ENCODE measurements at places on chromosomes 2 and 18. TPM values are rescaled to one million over a fixed set of nuclear protein-coding genes. Genes with fewer than 3 reads are reported as not detected.

DNA sequence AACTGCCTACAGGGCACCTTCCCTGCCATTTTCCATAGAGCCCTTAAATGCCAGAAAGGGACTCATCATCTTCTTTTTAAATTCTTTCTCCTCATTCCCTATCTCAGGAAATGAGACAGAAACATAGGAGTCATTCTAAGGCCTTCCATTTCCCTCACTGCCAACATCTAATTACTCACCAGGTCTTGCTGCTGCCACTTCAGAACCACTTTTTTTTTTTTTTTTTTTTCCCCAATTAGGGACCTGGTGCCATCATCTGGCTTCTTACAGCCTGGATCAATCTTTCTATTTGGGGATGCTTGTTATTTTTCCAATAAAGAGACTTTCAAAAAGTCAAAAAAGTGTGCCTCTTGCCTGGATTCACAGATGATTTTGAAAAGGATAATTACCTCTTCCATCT is 373.4 kb downstream of the LPIN1 start:
- peak; percentile 45 for DNase-seq
- H3K27ac ChIP-seq, result peak overlapping the region; percentile 13
- no peak overlapping the region for H3K4me3 ChIP-seq
- H3K27me3 ChIP-seq, result no peaks in the 10 kb centered on the region
- no peaks in the 10 kb centered on the region for H3K36me3 ChIP-seq
- peaks cover 18% of the 10 kb centered on the region for H3K4me1 ChIP-seq

Gene IL36RN
- total RNA-seq, result 0.14 TPM

Gene MSH2
- 16.0 TPM for total RNA-seq

Gene CD302
- 0.41 TPM for total RNA-seq

- peaks cover 11% of the 10 kb centered on the region for H3K4me1 ChIP-seq
- no peak overlapping the region for H3K27ac ChIP-seq
- H3K36me3 ChIP-seq, result peaks cover 7% of the 10 kb centered on the region
- DNase-seq, result no peak
- H3K27me3 ChIP-seq, result no peaks in the 10 kb centered on the region
- H3K4me3 ChIP-seq, result no peak overlapping the region
Observed at GRCh38 chr2:219213486-219214071, 5.2 kb downstream of the ABCB6 start.

GRCh38 chr2:84966731-84967130 is 4.2 kb upstream of the KCMF1 start:
- peaks cover 20% of the 10 kb centered on the region for H3K4me1 ChIP-seq
- no peaks in the 10 kb centered on the region for H3K27me3 ChIP-seq
- no peak overlapping the region for H3K4me3 ChIP-seq

DNA sequence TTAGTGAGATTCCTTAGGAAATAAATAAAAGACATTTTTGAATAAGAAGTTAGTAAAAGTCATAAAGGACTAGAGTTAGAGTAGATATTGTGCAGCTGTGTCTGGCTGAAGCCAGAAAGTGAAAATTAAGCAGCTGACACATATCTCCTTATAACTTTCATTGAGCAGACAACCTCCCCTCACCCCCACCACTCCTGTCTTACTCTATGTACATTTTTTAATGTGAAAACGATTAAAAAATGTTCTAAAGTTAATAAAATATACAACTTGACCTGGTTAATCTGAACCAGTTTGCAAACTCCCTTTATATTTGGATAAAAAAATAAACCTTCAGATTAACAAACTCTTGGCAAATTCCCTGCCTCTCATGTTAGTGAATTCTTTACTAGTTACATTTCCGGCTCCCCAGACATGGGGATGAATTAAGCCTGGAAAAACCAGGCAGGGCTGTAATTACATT is 462.8 kb downstream of the MEIS1 start:
- no peak overlapping the region for H3K27ac ChIP-seq
- H3K36me3 ChIP-seq, result no peaks in the 10 kb centered on the region
- H3K27me3 ChIP-seq, result no peaks in the 10 kb centered on the region
- peak; percentile 37 for DNase-seq
- no peak overlapping the region for H3K4me3 ChIP-seq
- peaks cover 8% of the 10 kb centered on the region for H3K4me1 ChIP-seq

Gene PTH2R
- total RNA-seq, result not detected

DNA sequence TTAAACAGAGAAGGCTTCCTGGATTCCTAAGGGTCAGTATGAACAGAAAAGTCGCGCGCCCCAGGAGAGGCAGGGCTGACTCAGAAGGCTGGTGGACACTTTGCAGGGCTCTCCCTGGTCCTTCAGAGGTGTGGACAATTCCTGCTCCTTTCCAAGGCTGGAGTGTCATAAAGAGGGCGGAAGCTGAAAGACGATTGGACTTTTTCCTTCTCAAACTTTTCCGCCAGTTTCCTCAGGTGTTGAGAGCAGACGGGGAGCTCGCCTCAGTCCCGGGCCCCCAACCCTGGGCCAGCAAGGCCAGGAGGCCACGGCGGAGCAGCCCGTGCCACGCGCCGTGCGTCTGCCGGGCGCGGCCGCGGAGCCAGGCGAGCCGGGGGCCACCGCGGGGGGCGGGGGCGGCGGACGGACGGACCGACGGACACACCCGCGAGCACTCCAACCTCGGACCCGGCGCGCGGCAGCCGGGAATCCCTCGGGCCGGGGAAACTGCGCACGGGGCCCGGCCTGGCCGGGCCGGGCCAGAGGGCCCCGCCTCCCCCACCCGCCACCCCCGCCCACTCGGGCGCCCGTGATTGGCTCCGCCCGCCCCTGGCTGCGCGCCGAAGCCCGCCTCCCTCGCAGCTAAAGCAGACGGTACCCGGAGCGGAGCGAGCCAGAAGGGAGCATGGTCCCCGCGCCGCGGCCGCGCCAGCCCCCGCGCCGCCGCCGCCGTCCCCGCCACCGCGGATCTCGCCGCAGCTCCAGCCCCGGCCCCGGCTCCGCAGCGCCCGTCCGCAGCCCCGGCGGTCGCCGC is at the start of gene KLHL29:
TSS of gene KLHL29 (plus strand) at position 629 of the 793 bp plus-strand sequence. CDS start 177,018 bp downstream, outside the sequence.
- H3K27ac ChIP-seq, result no peak within 1 kb of the TSS
- H3K36me3 ChIP-seq, result no peaks in the 10 kb centered on the region
- H3K4me1 ChIP-seq, result peaks cover 26% of the 10 kb centered on the region
- DNase-seq, result peak; percentile 41
- H3K27me3 ChIP-seq, result peaks cover 29% of the 10 kb centered on the region
- peak within 1 kb of the TSS; percentile 60 for H3K4me3 ChIP-seq

GRCh38 chr2:143545059-143545948 is 416.1 kb downstream of the ARHGAP15 start:
- no peaks in the 10 kb centered on the region for H3K36me3 ChIP-seq
- H3K4me1 ChIP-seq, result no peaks in the 10 kb centered on the region
- H3K4me3 ChIP-seq, result no peak overlapping the region
- H3K27ac ChIP-seq, result no peak overlapping the region

- H3K4me3 ChIP-seq, result no peak overlapping the region
- no peak overlapping the region for H3K27ac ChIP-seq
- peaks cover 7% of the 10 kb centered on the region for H3K4me1 ChIP-seq
- no peaks in the 10 kb centered on the region for H3K36me3 ChIP-seq
- DNase-seq, result peak; percentile 50
- H3K27me3 ChIP-seq, result no peaks in the 10 kb centered on the region
Observed at GRCh38 chr18:62788876-62789275, 73.5 kb downstream of the PHLPP1 start.

Gene TMSB10
- 3,439 TPM for total RNA-seq

Gene KANSL1L
- total RNA-seq, result 7.5 TPM

DNA sequence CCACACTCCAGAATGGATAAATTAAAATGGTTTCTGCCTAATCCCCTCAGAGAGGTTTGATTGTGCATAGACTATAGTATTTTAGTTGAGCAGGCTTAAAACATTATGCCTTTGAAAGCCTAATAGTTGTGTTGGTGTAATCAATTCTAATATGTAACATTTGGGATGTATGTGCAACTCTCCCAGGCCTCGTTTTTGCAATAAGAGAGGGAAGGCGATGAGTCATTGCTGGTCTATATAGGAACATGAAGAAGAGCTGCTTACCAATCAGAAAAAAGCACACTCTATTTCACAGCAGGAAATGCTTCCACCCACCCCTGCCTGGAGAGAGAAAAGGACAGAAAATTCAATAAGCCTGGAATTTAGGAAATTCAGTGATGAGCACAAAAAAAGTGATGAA is 1424.0 kb upstream of the PIK3C3 start:
- H3K36me3 ChIP-seq, result no peaks in the 10 kb centered on the region
- DNase-seq, result no peak
- H3K27me3 ChIP-seq, result no peaks in the 10 kb centered on the region
- no peak overlapping the region for H3K27ac ChIP-seq

GRCh38 chr2:177983183-177983788 is 89.3 kb downstream of the PDE11A start:
- peaks cover 3% of the 10 kb centered on the region for H3K4me1 ChIP-seq
- H3K4me3 ChIP-seq, result no peak overlapping the region
- H3K36me3 ChIP-seq, result no peaks in the 10 kb centered on the region

- H3K4me1 ChIP-seq, result peaks cover 18% of the 10 kb centered on the region
- no peaks in the 10 kb centered on the region for H3K27me3 ChIP-seq
- peak; percentile 45 for DNase-seq
- H3K4me3 ChIP-seq, result no peak overlapping the region
Observed at GRCh38 chr2:113255140-113256070, 23.3 kb downstream of the PAX8 start.

GRCh38 chr2:102399499-102400141 is 23.3 kb upstream of the IL18RAP start:
- no peaks in the 10 kb centered on the region for H3K4me1 ChIP-seq
- no peak overlapping the region for H3K4me3 ChIP-seq
- H3K27me3 ChIP-seq, result peaks cover 2% of the 10 kb centered on the region
- DNase-seq, result no peak

GRCh38 chr2:240410808-240411207 is 24.7 kb upstream of the GPC1 start:
- H3K27ac ChIP-seq, result no peak overlapping the region
- H3K4me3 ChIP-seq, result no peak overlapping the region
- no peaks in the 10 kb centered on the region for H3K36me3 ChIP-seq
- no peaks in the 10 kb centered on the region for H3K4me1 ChIP-seq
- H3K27me3 ChIP-seq, result no peaks in the 10 kb centered on the region

- H3K27me3 ChIP-seq, result no peaks in the 10 kb centered on the region
- H3K4me3 ChIP-seq, result no peak overlapping the region
- no peaks in the 10 kb centered on the region for H3K36me3 ChIP-seq
Observed at GRCh38 chr2:164538240-164538866, 82.9 kb downstream of the GRB14 start.

Gene FNDC4
- total RNA-seq, result 6.9 TPM
